ENCODE measurements at places on chromosomes 2 and 18. TPM values are rescaled to one million over a fixed set of nuclear protein-coding genes. Genes with fewer than 3 reads are reported as not detected.

Gene CD207
- 0.07 TPM for total RNA-seq

Gene TMEM150A
- 13.9 TPM for total RNA-seq

Gene GPR39
- 5.9 TPM for total RNA-seq

Gene PTPN2
- total RNA-seq: 20.3 TPM

Gene UGT1A4
- 0.07 TPM for total RNA-seq

Gene SF3B6
- total RNA-seq: 167 TPM

Gene ASIC4
- 0.05 TPM for total RNA-seq

Gene CCDC74B
- total RNA-seq: 5.1 TPM

Gene RNU2-63P
- not detected for total RNA-seq

Gene INPP5D
- 0.70 TPM for total RNA-seq

Gene TUBA4B
- 0.16 TPM for total RNA-seq

Gene SMAD2
- 69.2 TPM for total RNA-seq

Gene C1GALT1C1L
- 2.2 TPM for total RNA-seq

Gene FHL2
- total RNA-seq: 49.3 TPM

Gene ACKR3
- total RNA-seq: 7.7 TPM

Gene TMEFF2
- 0.20 TPM for total RNA-seq

Gene PLCD4
- 0.14 TPM for total RNA-seq

Gene ORMDL1
- 38.3 TPM for total RNA-seq

Gene RAX
- total RNA-seq: not detected

Gene ASPRV1
- total RNA-seq: 0.20 TPM

Gene CFC1
- not detected for total RNA-seq

Gene SERPINB12
- total RNA-seq: not detected

Gene TFCP2L1
- total RNA-seq: 24.2 TPM
